CD4-positive, alpha-beta T cell (primary cell): ENCODE measurements at places on chromosomes 12 and 14. TPM values are rescaled to one million over a fixed set of nuclear protein-coding genes. Genes with fewer than 3 reads are reported as not detected.

NOVA1 gene
- 0.14 TPM for total RNA-seq

CTSG gene
- total RNA-seq = not detected

PCED1B gene
- 18.7 TPM for total RNA-seq

NRIP2 gene
- not detected for total RNA-seq

SLCO1B1 gene
- total RNA-seq = not detected

KRT71 gene
- total RNA-seq = not detected

FOXG1 gene
- total RNA-seq = not detected

SOX5 gene
- total RNA-seq = not detected

DNA sequence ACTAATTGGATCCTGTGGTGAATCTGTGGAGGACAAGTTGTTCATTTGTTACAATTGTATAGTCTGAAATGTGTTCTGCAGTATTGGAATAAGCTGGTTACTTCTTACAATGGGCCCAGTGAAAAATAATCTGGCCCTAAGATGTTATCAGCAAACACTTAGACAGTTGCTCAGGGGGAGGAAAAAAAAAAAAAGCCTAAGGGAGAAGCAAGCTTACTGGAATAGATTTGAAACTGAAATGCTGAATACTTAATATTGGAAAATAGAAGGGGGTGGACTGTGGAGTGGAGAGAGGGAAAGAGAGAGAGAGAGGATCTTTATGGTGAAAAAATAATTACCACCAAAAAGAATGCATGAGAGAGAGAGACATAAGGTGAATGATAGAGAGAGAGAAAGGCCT is 4.0 kb downstream of the FOXG1 start:
- no peaks in the 10 kb centered on the region for H3K36me3 ChIP-seq
- no peak for DNase-seq
- H3K4me3 ChIP-seq = no peak overlapping the region
- no peak overlapping the region for H3K27ac ChIP-seq
- peaks cover 38% of the 10 kb centered on the region for H3K27me3 ChIP-seq
- H3K4me1 ChIP-seq = peaks cover 6% of the 10 kb centered on the region

- no peak for DNase-seq
- H3K27me3 ChIP-seq = peaks cover 8% of the 10 kb centered on the region
- H3K4me3 ChIP-seq = no peak overlapping the region
- H3K27ac ChIP-seq = no peak overlapping the region
- H3K36me3 ChIP-seq = no peaks in the 10 kb centered on the region
- no peaks in the 10 kb centered on the region for H3K4me1 ChIP-seq
Measured at GRCh38 chr14:72907886-72908285, 14.0 kb upstream of the DPF3 start.

- H3K4me1 ChIP-seq = no peaks in the 10 kb centered on the region
- peaks cover 33% of the 10 kb centered on the region for H3K36me3 ChIP-seq
- no peak for DNase-seq
- H3K4me3 ChIP-seq = no peak overlapping the region
- no peaks in the 10 kb centered on the region for H3K27me3 ChIP-seq
Measured at GRCh38 chr14:59328454-59328853, 136.7 kb downstream of the GPR135 start.

- no peak for DNase-seq
- no peak overlapping the region for H3K27ac ChIP-seq
- H3K4me1 ChIP-seq = peaks cover 29% of the 10 kb centered on the region
Measured at GRCh38 chr12:95004610-95005009, 1.1 kb upstream of the NDUFA12 start.

GRCh38 chr14:99202516-99202915 is 69.5 kb downstream of the BCL11B start:
- H3K4me3 ChIP-seq = peak overlapping the region; percentile 6
- H3K27me3 ChIP-seq = no peaks in the 10 kb centered on the region
- peaks cover 99% of the 10 kb centered on the region for H3K4me1 ChIP-seq
- peak overlapping the region; percentile 65 for H3K27ac ChIP-seq
- H3K36me3 ChIP-seq = peaks cover 84% of the 10 kb centered on the region
- DNase-seq = no peak

DNA sequence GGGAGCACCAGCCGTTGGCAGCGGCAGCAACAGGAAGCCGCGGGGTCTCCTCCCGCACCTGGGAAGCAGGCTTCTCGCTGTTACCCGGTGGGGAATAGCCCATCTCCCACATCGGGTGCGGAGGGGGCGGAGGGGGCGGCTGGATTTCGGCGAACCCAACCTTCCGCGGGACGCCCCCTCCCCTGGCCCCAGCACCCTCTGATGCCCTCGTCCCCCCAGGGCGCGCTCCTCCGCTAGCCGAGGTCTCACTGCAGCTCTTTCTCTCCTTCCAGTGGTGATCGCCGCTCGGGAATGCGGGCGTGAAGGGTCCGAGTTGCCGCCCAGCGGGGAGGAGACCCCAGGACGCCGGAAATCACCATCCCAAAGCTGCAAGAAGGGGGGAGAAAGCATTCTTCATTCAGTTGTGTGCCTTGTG is 303 bp downstream of the SAMD4A start:
- H3K4me1 ChIP-seq = peaks cover 29% of the 10 kb centered on the region
- H3K27ac ChIP-seq = no peak overlapping the region
- no peak for DNase-seq
- H3K27me3 ChIP-seq = peaks cover 12% of the 10 kb centered on the region
- peak overlapping the region; percentile 70 for H3K4me3 ChIP-seq
- no peaks in the 10 kb centered on the region for H3K36me3 ChIP-seq

DNA sequence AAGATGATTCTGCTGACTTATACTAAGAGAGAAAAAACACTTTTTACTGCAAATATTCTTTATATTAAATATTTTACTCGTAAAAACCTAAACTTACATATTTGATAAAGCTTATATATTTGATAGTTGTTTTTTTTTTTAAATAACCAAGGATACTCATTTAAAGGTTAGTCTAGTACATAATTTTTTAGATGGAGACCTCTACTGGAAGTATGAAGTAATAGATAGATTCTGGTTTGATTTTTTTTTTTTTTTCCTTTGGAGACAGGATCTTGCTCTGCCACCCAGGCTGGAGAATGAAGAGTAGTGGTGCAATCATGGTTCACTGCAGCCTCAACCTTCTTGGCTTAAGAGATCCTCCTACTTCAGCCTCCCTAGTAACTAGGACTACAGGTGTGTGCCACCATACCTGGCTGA is 16.4 kb downstream of the ARID2 start:
- no peaks in the 10 kb centered on the region for H3K27me3 ChIP-seq
- peaks cover 23% of the 10 kb centered on the region for H3K36me3 ChIP-seq
- no peak overlapping the region for H3K4me3 ChIP-seq
- DNase-seq = no peak
- H3K4me1 ChIP-seq = peaks cover 19% of the 10 kb centered on the region

GRCh38 chr14:101877766-101878165 is 86.6 kb upstream of the DYNC1H1 start:
- H3K27ac ChIP-seq = peak overlapping the region; percentile 4
- H3K4me3 ChIP-seq = no peak overlapping the region
- DNase-seq = no peak
- peaks cover 55% of the 10 kb centered on the region for H3K36me3 ChIP-seq
- no peaks in the 10 kb centered on the region for H3K27me3 ChIP-seq

GRCh38 chr12:117339104-117339503 is 22.3 kb downstream of the NOS1 start:
- H3K27me3 ChIP-seq = peaks cover 4% of the 10 kb centered on the region
- H3K4me3 ChIP-seq = no peak overlapping the region
- DNase-seq = no peak
- no peak overlapping the region for H3K27ac ChIP-seq
- H3K36me3 ChIP-seq = no peaks in the 10 kb centered on the region

DNA sequence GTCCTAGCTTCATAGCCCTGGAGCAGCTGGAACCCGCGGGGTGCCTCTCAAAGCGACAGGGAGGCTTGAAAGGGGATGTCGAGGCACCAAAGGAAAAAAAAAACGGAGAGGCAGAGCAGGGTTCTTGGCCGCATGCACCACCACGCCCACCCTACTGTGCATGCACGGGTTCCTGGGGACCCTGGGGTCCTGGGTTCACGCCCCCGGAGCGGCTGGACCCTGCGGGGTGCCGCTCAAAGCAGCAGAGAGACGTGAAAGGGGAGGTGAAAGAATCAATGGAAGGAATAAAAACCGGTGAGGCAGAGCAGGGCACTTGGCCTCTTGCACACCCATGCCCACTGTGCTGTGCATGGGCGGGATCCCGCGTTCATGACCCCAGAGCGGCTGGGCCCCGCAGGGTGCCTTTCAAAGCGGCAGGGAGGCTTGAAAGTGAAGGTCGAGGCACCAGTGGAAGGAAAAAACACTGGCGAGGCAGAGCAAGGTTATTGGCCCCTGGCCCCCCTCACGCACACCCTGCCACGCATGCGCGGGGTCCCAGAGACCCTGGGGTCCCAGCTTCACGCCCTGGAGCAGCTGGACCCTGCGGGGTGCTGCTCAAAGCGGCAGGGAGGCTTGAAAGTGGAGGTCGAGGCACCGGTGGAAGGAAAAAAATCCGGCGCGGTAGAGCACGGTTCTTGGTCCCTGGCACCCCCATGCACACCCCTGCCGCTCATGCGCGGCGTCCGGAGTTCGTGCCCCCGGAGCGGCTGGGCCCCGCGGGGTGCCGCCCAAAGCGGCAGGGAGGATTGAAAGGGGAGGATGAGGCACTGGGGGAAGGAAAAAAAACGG is 318.5 kb downstream of the ALG10 start:
- no peak overlapping the region for H3K4me3 ChIP-seq
- no peak overlapping the region for H3K27ac ChIP-seq
- no peaks in the 10 kb centered on the region for H3K27me3 ChIP-seq
- no peak for DNase-seq

DNA sequence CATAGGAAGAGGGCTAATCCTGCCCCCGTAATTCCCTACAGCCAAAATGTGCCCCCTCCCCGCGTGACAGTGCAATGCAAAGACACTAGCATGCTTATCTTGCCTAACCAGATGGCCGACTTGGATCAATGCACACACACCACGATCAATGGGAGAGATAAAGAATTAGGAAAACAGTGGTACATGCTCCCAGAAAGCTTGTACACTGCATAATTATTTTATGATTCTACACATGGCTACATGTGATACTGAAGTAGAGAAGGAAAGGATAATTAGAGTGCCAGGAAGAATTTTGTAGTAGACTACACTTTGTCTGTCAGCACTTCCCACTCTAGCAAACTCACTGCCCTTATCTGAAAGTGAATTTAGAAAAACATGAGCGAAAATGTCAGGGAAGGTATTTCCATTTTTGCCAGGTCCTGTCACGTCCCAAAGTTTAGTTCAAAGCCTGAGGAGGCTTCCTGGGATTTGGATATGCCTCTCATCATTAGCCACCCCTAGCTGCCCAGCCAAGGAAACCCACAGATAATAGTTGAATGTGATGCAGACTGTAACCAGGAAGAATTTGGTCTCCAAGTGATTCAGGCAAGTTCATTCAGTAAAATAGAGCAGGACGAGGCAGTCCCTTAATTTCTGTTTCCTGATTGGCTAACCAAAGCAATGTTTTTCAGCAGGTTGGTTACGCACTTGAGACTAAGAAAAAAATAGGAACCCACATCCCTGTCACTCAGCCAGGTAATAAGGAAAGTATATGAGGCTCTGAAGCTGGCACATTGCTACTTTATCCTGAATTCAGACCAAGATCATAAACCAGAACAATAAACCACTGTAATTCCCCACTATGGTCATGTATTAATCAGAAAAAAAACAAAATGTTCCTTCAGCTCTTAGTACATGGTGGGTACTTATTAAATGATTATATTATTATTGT is 199.6 kb upstream of the OTX2 start:
- DNase-seq = no peak
- H3K27me3 ChIP-seq = peaks cover 10% of the 10 kb centered on the region
- H3K27ac ChIP-seq = no peak overlapping the region
- no peaks in the 10 kb centered on the region for H3K36me3 ChIP-seq

DNA sequence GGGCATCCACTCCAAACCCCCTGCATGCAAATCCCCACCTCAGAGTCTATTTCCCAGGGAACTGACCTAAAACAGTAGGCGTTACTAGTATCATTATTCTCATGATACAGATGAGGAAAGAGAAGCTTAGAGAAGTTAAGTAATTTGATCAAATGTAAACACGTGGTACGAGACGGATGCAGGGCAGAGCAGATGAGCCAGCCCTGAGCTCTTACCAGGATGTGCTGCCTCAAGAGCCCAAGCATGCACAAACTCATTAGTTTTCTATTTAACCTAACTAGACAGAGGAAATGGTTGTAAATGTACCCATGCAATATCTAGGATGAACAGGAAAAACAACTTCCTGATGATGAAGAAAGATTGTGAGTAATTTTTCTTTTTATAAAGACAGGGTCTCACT is 173.3 kb upstream of the RASSF8 start:
- no peaks in the 10 kb centered on the region for H3K27me3 ChIP-seq
- H3K4me1 ChIP-seq = no peaks in the 10 kb centered on the region
- no peak overlapping the region for H3K27ac ChIP-seq
- no peaks in the 10 kb centered on the region for H3K36me3 ChIP-seq

GRCh38 chr12:642633-643474 is 20.4 kb downstream of the NINJ2 start:
- peaks cover 10% of the 10 kb centered on the region for H3K36me3 ChIP-seq
- H3K27ac ChIP-seq = peak overlapping the region; percentile 84
- peaks cover 63% of the 10 kb centered on the region for H3K4me1 ChIP-seq
- DNase-seq = peak; percentile 68

DNA sequence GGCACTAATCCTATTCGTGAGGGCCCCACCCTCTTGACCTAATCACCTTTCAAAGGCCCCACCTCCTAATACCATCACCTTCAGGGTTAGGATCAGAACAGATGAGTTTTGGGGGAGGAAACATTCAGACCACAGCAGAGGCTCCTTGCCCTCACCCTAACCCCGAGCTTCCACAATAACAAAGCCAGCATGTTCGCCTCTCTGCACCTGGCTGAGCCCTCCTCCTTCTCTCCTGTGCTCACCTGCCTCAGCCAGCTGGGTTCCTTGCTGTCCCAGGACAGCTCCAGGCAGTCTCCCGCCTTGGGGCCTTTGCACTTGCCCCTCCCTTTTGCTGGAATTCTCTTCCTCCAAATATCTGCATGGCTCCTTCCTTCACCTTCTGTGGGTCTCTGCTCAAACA is 9.7 kb upstream of the RAN start:
- no peak for DNase-seq
- no peak overlapping the region for H3K4me3 ChIP-seq
- H3K36me3 ChIP-seq = no peaks in the 10 kb centered on the region

DNA sequence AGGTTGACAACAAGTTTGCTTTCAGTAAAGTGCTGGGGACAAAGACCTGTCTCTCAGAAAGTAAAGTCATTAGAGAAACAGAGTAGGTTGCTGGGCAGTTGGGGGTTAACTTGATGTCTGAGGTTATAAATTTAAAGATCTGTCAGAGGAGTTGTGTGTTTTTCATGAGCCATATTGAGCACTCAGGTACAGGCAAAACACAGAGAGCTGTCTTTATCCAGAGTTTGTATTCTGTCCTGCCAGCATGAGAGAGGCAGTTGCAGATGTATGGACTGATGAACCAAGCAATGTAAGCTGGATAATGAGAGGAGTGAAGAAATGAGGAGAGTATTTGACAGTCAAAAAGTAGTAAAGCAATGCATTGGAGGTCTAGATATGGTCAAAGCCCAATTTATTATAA is 156.7 kb downstream of the SLC41A2 start:
- DNase-seq = no peak
- H3K27ac ChIP-seq = no peak overlapping the region
- no peaks in the 10 kb centered on the region for H3K4me1 ChIP-seq
- no peaks in the 10 kb centered on the region for H3K27me3 ChIP-seq

- no peaks in the 10 kb centered on the region for H3K27me3 ChIP-seq
- no peaks in the 10 kb centered on the region for H3K36me3 ChIP-seq
- H3K4me3 ChIP-seq = no peak overlapping the region
Measured at GRCh38 chr14:27243365-27243764, 645.5 kb upstream of the NOVA1 start.

GRCh38 chr14:82345184-82345583 is 811.5 kb upstream of the SEL1L start:
- no peaks in the 10 kb centered on the region for H3K27me3 ChIP-seq
- H3K27ac ChIP-seq = no peak overlapping the region
- no peak overlapping the region for H3K4me3 ChIP-seq
- H3K36me3 ChIP-seq = no peaks in the 10 kb centered on the region
- no peaks in the 10 kb centered on the region for H3K4me1 ChIP-seq
- DNase-seq = no peak

GRCh38 chr12:92297932-92298696 is 152.5 kb upstream of the BTG1 start:
- H3K4me3 ChIP-seq = no peak overlapping the region
- peak; percentile 72 for DNase-seq
- no peaks in the 10 kb centered on the region for H3K27me3 ChIP-seq
